ENCODE measurements at places on chromosomes 1 and 21.

DNA sequence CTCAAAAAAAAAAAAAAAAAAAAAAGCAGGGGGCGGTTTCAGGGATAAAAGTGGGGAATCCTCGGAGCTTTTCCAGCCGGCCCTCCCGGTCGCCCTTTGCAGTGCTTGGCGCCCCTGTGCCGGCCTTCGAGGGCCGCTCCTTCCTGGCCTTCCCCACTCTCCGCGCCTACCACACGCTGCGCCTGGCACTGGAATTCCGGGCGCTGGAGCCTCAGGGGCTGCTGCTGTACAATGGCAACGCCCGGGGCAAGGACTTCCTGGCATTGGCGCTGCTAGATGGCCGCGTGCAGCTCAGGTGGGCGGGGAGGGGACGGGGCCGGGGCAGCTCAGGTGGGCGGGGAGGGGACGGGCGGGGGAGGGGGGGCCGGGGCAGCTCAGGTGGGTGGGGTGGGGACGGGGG lies 25.3 kb downstream of the RNF223 start:
- DNase-seq, result no peak

GRCh38 chr1:180415985-180416633 lies 86.3 kb downstream of the ACBD6 start:
- peak; percentile 12 for DNase-seq

DNA sequence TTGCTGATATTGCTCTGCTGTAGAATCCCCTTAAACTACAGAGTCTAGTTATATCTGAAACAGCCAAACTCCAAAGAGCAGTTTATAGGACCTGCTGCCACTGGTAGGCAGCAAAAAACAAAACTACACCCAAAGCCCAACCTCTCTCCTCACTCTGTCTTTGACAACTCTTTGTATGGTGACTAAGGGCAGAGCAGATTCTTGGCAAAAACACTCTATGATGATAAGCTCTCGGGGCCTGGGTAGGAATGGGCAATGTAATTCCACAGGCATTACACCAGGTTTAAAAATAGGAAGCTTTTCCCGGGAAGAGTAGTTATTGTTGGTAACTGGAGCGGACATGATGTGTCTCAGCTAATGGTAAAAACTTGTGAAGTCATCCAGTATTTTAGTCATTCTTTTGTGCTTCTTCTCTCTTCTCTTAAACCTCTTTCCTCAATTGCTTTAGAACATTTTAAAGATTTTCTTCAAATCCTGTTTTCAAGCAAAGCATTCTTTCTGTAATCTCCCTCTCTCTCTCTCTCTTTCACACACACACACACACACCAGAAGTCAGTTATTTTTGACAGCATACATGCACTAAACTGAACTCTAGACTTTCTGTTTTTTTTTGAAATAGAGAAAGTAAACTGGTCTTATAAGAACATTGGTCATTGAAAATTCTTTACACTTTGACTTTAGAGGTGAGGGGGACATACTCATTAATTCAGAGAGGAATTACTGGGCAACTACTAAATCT lies 193.5 kb downstream of the PAPPA2 start:
- peak; percentile 23 for DNase-seq

- DNase-seq, result no peak
Observed at GRCh38 chr1:115978292-115978941, 2.1 kb downstream of the SLC22A15 start.

DNA sequence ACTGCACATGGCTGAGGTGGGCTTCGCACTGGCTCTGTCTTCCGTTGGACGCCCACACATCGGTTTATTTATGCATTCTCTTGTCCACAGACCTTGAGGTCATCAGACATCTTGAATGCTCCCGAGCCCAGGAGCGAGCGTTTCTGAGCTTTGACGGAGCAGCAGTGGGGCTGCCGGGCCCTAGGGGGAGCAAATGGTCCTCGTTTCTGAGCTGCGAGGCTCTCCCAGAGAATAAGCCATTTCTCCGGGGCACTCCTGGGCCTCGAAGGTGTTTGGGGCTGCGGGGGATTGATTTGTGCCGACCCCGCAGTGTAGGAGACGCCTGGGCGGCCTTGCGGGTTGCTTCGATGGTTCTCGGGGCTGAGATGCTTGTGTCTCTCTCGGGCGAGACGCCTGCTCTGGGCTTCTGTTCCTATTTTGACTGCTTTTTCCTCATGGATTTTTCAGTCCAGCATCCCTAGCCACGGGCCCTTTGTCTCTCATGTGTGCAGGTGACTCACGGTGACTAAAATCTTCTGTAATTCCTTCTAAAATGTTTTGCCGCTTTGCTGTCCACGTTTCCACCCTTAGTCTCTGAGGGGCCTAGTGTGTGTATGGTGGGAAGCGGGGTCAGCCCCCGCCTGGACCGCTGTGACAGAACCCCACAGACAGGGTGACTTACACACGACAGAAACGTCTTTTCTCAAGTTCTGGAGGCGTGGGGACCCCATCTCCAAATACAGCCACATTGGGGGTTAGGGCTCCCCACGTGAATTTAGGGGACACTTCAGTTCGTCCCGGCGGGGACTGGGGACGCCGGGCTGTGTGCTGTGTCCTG lies 62.1 kb downstream of the FAAP20 start:
- peak; percentile 53 for DNase-seq
